ENCODE measurements at places on chromosomes 3 and 15.

DNA sequence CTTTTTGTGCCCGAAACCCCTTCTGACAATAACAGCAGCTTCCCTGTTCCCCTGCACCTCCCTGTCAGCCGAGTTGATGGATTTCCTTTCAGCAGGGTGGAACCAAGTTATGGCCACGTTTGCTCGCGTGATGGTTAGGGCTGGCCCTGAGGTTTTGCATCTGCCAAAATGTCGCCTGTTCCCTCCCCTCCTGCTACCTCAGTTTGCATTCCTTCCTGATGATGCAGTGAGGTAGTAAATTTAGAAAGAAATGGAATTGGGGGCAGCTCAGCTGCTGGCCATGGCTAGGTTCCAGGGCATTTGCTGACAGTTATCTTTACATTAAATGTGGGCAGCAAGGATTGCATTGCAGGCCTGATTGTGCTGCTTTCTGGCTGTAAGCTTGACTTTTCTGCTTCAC is 13.2 kb downstream of the LIMD1 start:
- DNase-seq: no peak

DNA sequence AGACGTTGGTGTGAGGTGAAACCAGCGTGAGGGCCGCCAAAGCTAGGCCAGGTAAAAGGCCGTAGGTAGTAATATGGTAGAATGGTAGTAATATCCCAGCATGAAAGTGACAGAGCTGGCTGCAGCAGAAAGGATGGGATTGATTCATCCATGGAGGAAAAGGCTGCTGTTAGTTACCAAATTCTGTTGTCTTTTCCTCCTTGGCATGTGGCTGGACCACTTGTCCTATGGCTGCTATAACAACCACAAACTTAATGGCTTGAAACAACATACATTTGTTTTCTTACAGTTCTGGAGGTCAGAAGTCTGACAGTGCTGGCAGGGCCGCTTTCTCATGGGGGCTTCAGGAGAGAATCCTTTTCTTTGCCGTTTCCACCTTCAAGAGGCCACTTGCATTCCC is 47.8 kb upstream of the CHST2 start:
- DNase-seq: no peak

DNA sequence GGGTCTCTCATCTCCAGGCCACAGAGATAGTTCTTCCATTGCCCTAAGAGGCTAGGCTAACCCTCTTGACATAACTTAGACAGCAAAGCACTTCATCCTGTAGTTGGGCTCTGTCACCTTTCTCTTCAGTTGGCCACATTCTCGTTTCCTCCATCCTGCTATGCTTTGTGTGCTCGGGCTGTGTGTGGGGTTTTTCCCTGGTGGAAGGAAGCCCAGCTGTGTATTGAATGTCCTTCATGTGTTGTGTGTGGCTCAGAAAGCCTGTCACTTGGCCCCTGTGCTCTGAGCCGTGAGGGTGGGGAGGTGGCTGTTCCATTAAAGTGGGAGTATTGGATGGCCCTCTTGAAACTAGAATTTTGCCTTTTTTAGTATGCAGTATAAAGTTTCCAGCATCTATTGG is 8.8 kb upstream of the EXOG start:
- no peak for DNase-seq

DNA sequence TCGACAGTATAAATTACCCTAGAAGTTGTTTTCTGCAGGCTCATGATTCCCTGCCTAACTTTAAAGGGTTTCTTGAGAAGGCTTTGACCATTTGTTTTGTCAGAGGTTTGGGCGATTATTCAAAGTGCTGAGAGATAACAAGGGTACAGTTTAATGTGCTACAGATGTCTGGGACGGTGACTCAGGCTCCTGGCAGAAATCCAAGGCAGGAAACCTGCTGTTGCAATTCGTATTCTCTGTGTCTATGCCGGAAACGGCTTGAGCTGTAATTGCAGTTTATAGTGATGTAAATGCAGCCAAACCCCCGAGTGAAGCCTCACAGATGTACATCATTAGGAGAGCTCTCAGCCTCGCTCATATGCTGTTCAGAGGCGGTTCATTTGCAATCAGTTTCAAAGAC is 65.6 kb downstream of the SYNPR start:
- DNase-seq: peak; percentile 73

- DNase-seq: no peak
These were observed 453.2 kb upstream of the PROK2 start for GRCh38 chr3:72238010-72238691.

DNA sequence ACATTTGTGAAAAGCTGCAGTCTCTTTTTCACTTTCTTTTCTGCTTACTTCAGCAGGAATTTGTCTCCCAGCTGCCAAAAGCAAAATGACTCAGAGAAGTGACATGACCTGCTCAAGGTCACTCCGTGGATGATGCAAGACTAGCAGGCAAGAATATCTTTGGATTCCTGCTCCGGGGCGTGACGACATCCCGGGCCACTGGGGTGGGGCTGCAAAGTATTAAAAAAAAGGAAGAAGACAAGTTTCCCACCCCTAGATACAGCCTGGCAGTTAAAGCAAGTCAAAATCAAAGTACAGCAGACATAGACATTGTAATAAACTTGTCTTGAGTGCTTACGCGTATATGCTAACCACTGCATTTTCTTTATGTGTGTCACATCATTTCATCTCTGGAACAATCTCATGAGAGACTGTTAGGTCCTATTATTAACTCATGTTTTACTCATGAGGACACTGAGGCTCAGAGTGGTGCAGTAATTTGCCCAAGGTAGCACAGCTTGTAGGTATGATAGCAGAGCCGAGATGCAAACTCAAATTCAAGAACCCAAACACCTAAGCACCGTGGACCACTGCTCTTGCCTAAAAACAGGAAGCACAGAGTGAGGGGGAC is 485.2 kb upstream of the PROK2 start:
- DNase-seq: no peak

- no peak for DNase-seq
These were observed 17.1 kb downstream of the CHST13 start for GRCh38 chr3:126540951-126541627.

GRCh38 chr3:117629505-117629904 is 919.9 kb downstream of the TUSC7 start:
- no peak for DNase-seq

DNA sequence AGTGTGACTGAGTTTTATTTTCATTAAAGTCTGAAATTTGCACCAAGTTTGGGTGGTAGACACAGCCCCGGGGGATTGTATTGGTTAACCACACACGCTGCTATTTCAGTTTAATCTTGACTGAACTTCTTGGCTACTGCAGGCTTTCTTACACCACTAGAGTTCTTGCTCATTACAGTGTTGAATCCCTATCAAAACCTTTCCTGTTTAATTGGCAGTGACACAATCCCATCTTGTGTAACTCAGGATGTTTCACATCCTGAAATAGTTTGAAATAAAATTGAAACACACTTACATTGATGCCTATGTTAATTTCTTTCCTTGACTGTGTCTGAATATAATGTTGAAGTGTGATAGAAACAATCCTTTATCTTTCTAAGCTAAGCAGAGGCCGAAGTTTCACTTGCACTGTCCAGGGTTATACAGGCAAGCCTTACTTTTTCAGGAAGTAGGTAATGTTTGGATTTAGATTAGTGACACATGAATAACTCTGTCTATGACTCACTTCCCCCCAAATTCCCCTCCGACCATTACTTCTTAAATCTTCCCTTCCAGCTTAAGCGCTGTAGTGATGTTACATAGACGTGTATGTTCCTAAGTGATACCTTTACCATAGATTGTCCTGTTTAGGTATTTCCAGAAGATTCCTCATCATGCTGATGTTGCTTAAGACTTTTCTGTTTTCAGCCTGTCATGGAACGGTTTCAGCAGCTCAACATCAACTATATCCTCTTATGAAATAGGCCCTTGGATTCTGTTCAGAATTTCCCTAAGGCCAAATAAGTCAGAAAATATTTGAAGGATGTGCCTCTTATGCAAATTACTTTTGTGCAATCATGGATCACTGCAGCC is 16.8 kb downstream of the ATG7 start:
- no peak for DNase-seq

GRCh38 chr3:125381314-125381713 is 6.2 kb upstream of the ZNF148 start:
- DNase-seq: no peak

GRCh38 chr3:132448216-132448961 is 31.1 kb downstream of the DNAJC13 start:
- DNase-seq: no peak

GRCh38 chr3:36677331-36678007 is 86.9 kb downstream of the DCLK3 start:
- DNase-seq: no peak

- DNase-seq: no peak
These were observed 5.8 kb downstream of the NLGN1 start for GRCh38 chr3:173403376-173403775.

- DNase-seq: no peak
These were observed 428.0 kb downstream of the RAP2B start for GRCh38 chr3:153590051-153590450.

- DNase-seq: no peak
These were observed 1.3 kb downstream of the BNIP2 start for GRCh38 chr15:59687836-59688235.

- DNase-seq: no peak
These were observed 53.3 kb upstream of the TBC1D5 start for GRCh38 chr3:17795711-17796110.

GRCh38 chr3:54863366-54863765 is 64.5 kb downstream of the LRTM1 start:
- no peak for DNase-seq

GRCh38 chr3:62951037-62951613 is 75.9 kb upstream of the CADPS start:
- no peak for DNase-seq

DNA sequence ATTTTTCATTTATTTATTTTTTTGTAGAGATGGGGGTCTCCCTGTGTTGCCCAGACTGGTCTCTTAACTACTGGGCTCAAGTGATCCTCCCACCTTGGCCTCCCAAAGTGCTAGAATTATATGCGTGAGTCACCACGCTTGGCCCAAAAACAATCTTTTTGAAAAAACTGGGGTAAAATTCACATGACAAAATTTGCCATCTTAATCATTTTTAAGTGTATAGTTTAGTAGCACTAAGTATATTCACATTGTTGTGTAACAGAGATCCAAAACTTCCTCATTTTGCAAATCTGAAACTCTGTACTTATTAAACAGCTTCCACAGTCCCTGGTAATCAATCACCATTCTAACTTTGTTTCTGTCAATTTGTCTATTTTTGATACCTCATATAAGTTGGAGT is 5.2 kb downstream of the SNX1 start:
- no peak for DNase-seq

DNA sequence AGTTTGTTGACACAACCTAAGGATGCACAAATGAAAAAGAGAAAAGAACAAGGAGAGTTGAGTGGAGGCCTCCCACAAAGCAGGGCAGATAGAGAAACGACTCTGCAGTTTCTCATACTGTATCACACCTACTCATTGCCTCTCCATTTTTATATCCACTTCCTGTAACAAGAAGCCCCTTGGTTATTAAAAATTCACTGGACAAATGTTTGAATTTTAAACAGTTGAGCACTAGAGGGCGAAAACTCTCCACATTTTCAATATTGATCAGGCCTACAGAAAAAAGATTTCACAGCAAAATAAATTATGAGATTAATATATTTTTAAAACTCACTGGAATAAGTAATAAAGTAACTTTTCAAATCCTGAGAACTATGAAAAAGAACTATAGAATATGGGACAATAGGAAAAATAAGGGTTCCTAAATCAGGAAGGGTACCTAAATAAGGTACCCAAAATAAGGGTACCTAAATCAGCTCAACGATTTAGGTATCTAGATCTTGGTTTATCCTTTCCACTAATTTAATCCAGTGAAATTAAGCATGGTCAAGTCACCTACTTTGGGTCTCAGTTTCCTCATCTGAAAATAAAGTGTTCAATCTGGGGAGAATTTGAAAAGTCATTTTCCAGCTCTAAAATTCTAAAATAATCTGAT is 47.0 kb upstream of the PPIB start:
- peak; percentile 47 for DNase-seq

DNA sequence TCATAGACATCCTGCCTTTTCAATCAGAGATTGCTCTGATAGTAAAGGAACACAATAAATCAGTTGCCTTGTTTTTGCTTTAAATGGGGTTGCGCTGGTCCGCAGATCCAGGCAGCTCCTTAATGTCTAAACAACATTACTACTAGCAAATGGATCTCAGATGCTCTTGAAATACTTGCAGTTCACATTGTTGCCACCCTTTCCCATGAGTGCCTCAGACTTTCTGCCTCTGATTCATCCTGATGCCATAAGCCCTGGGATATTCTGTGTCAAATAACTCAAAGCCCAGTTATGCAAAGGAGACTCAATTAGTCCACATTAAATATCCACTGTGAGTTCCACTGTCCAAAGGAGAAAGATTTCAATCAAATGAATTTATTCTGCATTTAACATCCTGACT is 196.7 kb downstream of the PLCH1 start:
- no peak for DNase-seq

GRCh38 chr3:112119962-112120836 is 12.8 kb downstream of the GCSAM start:
- DNase-seq: no peak

GRCh38 chr3:65995515-65995914 is 43.2 kb downstream of the MAGI1 start:
- no peak for DNase-seq

DNA sequence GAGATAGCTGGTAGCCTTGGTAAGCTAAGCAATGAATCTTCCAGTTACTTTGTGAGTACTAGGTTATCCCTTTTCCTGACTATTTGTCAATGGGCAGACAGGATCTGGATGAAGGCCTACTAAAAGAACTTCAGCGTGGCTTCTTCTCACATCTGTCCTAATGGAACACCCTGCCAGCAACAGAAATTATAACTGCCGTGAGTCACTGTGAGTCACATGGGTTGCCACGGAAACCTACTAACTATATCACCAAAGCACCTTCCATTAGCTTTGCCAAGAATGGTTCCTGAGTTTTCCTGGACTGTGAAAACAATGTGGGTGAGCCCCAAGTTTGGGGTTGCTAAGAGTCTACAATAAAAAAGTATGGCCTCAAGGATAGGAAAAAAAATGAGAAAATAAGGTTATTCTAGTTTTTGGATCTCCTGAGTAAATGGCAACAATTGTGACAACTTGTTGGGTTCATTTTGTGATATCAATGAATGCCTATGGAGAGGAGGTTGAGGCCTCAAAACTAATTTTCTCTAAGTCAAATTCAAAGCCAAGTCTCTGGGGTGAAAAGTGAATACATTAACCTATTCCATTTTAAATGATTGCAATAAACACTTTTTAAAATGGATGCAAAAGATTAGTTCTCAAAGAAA is 195.1 kb upstream of the ICE2 start:
- peak; percentile 55 for DNase-seq

DNA sequence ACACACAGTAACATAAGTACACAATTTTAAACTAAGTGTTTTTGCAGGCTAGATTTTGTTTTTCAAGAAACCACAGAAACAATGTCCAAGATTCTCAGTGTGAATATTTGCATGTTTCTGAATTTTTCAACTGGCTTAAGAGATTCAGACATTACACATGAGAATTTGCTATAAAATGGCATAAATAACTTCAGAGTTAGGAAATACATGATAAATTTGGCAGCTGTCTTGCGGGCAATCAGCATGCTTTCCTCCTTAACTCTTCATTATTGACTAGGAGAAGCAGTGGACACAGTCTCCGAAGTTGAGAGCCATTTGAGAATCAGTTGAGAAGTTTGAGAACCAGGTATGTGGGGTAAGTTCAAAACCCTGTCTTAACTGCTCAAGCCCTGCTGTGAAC is 625.6 kb upstream of the SGO1 start:
- no peak for DNase-seq

Data from NCI-H774 (cell line).